ENCODE measurements at places on chromosomes 7 and 10. TPM values are rescaled to one million over a fixed set of nuclear protein-coding genes. Genes with fewer than 3 reads are reported as not detected.

Gene LDB3
- not detected for total RNA-seq

Gene GNAT3
- not detected for total RNA-seq

Gene ARMC3
- total RNA-seq: not detected

Gene RUFY2
- total RNA-seq: 9.0 TPM

Gene MSMB
- total RNA-seq: 0.84 TPM

Gene MYL7
- 0.51 TPM for total RNA-seq

Gene HOXA5
- total RNA-seq: not detected

Gene NME8
- not detected for total RNA-seq

Gene H2BK1
- total RNA-seq: not detected

Gene VWA2
- total RNA-seq: 2.8 TPM

Gene NUTM2E
- not detected for total RNA-seq

Gene OR6B1
- not detected for total RNA-seq

Gene HOXA2
- total RNA-seq: not detected

Gene SUN3
- not detected for total RNA-seq

Gene C10orf62
- not detected for total RNA-seq

Gene VPS41
- 28.5 TPM for total RNA-seq

Gene CRYGN
- not detected for total RNA-seq

Gene DEPP1
- 2.6 TPM for total RNA-seq

Gene FAM241B
- 3.6 TPM for total RNA-seq

Gene GRID2IP
- total RNA-seq: 0.21 TPM

Gene SEC23IP
- total RNA-seq: 28.7 TPM

Gene MMP21
- total RNA-seq: not detected

Gene SORCS1
- total RNA-seq: not detected

Gene ACTL6B
- not detected for total RNA-seq

Gene PON1
- total RNA-seq: not detected

Gene JCAD
- total RNA-seq: 0.35 TPM

Gene KAZALD1
- total RNA-seq: 3.8 TPM

Gene PIP
- total RNA-seq: not detected

Gene PAPOLB
- not detected for total RNA-seq

Gene TAS2R60
- not detected for total RNA-seq

Gene COL26A1
- total RNA-seq: not detected

Gene SLC25A40
- 7.5 TPM for total RNA-seq

Gene WDFY4
- not detected for total RNA-seq

Gene FAM20C
- 14.4 TPM for total RNA-seq

Gene ODAD2
- not detected for total RNA-seq

Gene HGF
- 0.49 TPM for total RNA-seq

Gene PRKG1
- 0.28 TPM for total RNA-seq

Gene NEURL1
- total RNA-seq: 0.35 TPM

Gene MGAM2
- total RNA-seq: not detected

Gene OIT3
- total RNA-seq: not detected

Gene OSBPL3
- total RNA-seq: 19.7 TPM

Gene GDF2
- not detected for total RNA-seq

Gene EPO
- total RNA-seq: not detected

Gene GARIN1A
- 0.21 TPM for total RNA-seq

Measured in airway epithelial cell (primary cell).